NCI-H524 (cell line): ENCODE measurements at places on chromosomes 5 and 9.

- DNase-seq, result peak; percentile 53
These were observed 95.3 kb downstream of the ZNF608 start for GRCh38 chr5:124650951-124651662.

DNA sequence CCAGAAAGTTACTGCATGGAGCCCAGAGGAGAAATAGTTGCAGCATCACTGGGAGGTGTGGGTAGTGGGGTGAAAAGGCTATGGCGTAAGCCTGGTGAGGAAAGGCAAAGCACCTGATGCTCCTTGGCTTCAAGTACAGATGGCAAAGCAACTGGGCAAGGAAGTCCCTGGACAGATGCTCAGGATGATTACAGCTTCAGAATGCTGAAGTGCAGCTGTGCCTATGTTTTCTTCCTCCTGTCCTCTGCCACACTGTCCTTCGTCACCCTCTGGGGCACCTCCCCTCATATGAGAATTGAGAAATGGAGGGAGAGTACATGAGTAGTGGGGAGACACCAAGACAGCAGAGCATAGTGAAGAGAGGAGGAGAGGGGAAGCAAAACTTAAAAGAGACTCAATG lies 328.0 kb downstream of the PDE4D start:
- DNase-seq, result peak; percentile 6

DNA sequence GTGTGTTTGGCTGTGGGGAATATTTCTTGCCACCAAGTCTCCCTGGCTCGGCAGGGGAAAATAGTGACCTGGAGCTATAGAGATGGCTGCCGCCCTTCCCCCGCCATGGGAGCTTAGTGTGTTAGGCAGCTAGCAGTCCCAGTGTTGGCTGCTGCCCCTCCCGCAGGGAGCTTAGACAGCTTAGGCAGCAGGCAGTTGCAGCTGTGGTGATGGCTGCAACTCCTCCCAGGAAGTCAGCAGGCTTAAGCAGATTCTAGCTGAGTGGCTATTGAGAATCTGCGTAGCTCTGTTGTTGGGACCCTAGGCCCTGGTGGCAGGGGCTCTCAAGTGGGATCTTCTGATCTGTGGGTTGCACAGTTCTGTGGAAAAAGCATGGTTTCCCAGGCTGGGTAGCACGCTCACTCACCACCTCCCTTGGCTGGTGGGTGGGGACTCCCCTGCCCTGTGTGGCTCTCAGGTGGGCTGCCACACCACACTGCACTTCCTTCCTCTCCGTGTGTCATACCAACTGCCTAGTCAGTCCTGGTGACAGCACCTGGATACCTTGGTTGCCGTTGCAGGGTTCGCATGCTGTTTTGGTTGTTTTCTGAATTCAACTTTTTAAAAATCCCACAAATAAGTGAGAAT lies 9.3 kb downstream of the OR1N2 start:
- peak; percentile 14 for DNase-seq

DNA sequence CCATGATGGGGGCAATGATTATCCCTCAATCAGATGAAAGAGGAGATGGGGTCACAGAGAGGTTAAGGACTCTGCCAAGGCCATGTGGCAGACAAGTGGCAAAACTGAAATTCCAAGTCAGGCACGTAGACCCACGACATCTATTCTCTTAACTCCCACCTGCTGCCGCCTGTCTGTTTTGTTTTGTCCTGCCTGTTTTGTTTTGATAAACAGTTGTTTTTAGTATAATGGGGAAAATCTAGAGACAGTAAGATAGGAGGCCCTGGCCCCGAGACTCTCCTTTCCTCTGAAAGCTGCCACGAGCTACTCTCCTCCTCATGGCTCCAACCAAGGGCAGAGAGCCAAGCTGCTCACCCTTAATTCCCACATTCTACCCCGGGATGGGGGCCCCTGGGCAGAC lies 4.9 kb downstream of the FSTL4 start:
- DNase-seq, result peak; percentile 91

DNA sequence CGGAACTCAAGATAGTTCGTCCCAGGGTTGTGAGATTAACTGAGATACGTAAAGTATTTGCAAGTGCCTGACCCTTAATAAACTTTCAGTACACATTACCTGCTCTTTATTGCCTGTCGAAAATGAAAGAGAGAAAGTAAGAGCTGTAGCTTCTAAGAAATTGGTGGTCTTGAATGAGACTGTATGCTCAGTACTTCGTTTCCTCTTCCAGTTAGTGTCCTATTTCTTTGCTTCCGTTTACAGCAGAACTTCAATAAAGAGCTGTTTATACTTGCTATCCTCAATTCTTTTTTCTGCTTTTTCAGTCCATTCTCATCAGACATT lies 534 bp downstream of the SRFBP1 start:
- no peak for DNase-seq
